ENCODE measurements at places on chromosomes 2 and 18.

GRCh38 chr2:30380824-30381223 is 66.2 kb upstream of the LCLAT1 start:
- DNase-seq = no peak

DNA sequence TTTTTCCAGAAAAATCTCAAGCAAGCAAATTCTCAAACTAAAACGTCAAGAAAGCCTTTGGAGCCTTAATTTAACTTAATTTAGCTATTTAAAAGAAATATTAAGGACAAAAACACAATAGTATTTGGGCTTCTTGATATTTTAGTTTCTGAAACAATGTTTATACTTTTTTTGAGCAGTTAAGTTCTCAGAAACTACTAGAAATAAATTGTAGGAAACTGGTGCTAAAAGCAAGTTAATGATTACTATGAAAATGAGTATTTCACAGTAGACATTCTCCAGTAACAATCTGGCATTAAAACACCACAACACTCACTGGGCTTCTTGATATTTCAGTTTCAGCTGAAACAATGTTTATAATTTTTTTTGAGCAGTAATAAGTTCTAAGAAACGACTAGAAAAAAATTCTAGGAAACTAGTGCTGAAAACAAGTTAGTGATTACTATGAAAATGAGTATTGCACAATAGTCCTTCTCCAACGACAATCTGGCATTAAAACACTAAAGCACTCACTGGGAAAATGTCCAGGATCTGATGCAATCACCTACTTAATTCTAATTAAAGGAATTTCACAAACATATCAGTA is 45.1 kb downstream of the TRAK2 start:
- no peak for DNase-seq

- no peak for DNase-seq
Measured at GRCh38 chr2:66127656-66128055, 307.3 kb upstream of the MEIS1 start.

DNA sequence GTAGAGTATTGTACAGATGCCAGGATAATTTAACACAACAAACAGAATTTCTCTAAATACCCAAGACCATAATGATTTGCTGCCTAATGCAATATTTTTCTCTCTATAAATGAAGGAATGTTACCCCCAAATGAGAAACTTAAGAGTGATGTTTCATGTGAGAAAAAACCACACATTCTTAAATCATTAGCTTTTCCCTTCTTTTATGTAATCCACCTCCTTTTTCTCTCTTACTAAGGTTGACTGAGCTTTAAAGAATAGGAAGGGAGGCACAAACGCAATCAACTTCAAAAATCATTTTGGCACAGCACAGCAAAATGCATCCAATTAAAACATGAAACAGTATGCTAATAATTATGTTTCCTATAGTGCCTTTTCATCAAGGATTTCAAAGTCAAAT is 698.1 kb upstream of the CDH2 start:
- no peak for DNase-seq

DNA sequence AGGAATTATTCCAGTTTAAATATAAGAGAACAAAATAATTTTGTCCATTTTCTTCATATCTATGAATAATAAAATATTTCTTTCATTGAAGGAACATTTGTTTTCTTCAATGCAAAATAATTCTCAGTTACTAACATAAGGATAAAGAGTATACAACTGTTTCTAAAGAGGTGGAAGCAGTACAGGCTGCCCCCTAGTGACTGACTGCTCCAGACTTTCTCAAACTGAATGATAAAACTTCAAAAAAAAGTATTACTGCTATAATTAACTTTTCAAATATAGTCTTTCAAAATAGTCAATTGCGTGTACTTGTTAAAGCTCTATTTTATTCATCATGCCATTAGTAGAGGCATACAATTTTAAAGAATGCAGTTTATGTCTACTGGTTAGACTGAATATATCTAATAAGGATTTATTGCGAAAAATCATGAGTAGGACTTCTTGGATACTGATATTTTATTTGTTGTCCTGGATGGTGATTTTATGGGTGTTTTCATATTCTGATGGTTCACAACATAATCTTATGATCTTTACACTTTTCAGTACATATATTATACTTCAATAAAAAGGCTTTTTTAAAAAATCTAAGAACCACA is 100.1 kb downstream of the WDPCP start:
- no peak for DNase-seq

- DNase-seq = no peak
Measured at GRCh38 chr2:235966396-235966795, 201.8 kb downstream of the GBX2 start.

DNA sequence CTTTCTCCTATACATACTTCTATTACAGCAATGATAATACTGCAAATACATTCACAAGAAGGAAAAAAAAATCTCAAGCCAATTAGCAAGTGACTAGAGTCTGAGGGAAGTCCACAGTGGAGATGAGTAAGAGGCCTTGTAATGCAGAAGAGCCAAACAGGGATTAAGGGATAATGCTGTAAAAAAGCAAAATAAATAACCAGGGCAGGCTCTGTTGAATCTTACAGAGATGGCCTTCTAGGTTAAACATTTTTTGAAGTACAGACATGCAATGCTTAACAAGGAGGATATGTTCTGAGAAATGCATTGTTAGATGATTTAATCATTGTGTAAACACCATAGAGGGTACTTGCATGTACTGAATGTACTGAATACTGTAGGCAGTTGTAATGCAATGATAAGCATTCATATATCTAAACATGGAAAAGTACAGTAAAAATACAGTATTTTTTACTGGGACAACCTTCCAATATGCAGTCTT is 122.1 kb upstream of the RMDN2 start:
- no peak for DNase-seq

- DNase-seq = no peak
Measured at GRCh38 chr2:218392891-218393462, 6.7 kb upstream of the CTDSP1 start.

GRCh38 chr2:200509612-200510433 is at the start of gene KCTD18:
TSS of gene KCTD18 (minus strand) at chr2:200510068. CDS start at chr2:200507016, 3,052 bp downstream.
- peak; percentile 62 for DNase-seq

DNA sequence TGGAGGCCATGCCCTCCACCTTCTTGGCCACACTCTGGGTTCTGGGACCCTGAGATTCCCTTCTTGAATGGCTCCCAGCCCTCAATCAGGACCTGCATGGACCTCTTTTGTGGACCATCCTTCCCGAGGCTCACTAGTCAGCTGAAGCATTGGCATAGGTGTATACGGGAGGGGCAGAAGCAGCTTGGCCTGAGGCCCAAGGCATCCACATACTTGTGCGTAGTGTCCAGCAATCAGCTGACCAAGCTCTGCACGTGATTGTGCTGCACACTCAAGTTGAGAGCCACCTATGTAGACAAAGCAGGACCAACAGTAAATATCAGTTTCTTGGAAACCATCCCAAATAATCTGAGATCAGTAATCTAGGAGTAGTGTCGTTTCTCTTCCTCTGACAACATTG is 119.6 kb downstream of the INSIG2 start:
- DNase-seq = no peak

- no peak for DNase-seq
Measured at GRCh38 chr2:62467475-62468321, 38.3 kb downstream of the TMEM17 start.

DNA sequence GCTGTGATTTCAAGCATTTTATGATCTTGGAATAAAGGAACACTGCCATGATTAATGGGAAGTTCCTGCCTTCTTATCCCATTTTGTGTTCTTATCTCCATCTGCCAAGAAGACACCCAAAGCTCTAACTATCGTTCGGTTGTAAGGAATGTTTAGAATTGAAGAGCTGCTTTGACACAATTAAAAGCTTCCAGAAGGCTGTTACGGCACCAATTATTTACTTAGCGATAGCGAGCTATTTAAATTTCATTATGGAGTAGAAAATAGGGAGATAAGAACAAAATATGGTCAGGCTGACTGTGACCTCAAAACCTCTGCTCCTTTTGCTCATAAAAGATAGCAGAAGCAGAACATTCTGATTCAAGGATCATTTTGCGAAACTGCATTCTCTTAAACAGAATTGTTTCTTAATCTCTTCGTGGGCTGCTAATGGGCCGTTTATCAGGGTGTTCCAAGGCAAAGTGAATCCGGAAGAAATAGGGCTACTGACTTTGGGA is 101.6 kb downstream of the SLC4A3 start:
- DNase-seq = no peak

DNA sequence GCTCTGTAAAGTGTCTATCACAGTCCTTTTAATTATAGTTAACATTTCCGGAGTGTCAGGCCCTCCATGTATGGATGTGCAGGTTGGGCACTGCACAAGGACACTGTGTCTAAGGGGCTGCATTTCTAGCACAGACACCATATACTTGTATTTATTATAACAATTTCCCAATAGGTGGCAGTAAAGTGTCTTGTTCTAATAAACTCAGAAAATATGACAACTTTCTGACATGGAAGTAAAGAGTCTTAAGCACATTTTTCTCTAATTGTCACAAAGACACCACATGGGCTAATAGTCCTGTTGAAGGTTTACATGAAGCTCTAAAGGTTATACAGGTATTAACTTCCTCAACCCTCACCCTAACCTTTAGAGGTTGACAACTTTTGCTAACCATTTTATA is 156.6 kb downstream of the DYSF start:
- DNase-seq = no peak

DNA sequence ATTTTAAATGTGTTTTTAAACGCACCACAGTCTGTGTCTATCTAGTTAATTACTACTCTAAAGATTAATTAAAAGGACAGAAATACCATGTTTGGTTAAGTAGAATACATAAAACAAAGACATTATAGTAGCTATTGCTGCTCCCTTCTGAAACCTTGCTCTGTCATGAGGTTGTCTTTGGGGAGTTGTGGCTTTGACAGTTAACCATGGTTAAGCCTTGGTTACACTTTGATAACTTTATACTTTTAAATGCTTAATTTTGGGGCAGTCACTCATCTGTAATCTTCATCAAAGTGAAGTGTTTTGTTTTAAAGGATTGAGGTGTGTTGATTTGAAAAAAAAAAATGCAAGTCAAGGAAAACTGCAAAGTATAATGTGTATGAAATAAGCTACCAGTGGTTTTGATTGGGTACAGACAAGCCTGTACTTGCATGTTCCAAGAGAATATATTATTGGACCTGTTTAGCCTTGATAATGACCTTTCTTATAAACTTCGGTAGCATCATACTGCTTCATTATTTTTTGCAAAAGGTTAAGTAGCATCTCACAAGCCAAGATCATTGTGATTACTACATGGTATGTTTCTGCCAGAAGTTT is 29.8 kb upstream of the TBR1 start:
- peak; percentile 32 for DNase-seq

- no peak for DNase-seq
Measured at GRCh38 chr2:224851811-224852210, 135.6 kb upstream of the CCDC195 start.

DNA sequence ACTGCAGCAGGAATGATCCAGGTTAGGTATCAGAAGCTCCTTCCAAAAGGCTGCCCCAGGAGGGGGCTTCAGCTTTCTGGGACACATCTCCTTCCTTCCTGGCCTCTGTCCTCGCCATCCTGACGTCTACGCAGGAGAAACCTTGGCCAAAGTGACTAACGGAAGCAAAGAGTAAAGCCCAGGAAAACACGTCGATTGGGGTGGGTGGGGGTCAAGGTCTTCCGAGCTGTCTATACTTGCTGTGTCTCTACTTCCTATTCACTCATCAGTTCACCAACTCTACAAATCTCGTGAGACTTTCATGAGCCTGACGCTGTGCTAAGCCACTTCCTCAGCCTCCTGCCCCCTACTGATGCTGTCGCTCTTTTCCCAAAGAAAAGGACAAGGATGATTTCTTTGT is 212.6 kb downstream of the TNS1 start:
- no peak for DNase-seq

DNA sequence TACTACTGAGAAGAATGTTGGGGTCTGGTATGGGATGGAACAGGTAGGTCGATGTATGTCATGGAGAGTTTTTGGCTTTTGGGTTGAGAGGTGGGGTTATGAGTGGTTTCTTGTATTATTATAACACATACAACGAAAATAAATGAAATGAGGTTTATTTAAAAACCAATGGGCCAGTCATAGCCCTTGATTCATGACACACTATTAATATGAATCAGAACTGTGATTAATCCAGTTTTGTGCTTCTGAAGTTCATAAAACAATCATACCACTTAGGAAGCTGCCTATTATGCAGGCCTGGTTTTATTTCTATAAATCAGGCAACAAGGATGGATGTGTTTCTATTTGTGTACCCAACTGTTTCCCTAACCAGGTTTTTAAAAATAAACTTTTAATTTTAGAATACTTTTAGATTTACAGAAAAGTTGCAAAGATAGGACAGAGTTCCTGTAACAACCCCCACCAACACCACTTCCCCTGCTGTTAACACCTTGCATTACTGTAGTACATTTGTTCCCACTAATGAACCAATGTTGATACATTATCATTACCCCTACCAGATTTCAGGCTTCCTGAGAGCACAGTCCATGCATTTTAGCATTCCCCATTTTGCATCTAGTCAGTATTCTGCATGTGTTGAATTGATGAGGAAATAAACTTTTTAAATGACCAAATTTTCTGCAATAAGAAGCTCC is 37.5 kb upstream of the NCOA1 start:
- no peak for DNase-seq

DNA sequence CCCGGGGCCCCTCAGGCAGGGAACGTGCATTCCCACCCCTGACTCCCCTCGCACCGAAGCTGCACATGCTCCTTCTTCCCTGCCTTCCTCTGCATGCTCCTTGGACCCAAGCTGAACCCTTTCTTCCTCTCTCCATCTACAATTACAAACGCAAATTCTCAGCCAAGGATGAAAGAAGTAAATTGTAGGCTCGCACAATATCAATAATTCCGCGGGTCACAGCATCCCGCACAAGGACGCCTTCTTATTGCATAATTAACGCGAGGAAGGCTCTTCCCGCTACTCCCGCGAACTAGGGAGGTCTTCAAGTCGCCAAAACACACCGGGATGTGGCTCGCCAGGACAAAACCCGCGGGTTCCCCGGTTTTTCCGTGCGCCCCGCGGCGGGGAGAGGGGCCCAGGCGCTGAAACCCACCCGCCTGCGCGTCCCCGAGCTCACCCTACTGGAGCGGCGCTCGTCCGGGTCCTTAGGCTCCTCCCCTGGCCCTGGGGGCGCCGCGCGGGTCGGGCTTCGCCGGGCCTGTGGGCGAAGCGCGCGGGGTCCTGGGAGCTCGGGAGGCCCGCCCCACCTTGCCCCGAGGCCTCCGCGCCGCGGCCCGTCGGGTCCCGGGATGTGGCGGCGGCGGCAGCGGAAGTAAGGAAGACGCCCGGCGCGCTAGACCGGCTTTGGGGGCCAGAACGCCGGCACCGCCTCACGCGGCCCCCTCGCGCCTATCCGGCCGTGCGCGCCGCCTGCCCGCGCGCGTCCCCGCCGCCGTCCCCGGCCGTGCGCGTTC is at the start of gene CHST10:
TSS of gene CHST10 (minus strand) at position 734 of the 776 bp plus-strand sequence. CDS start 10,993 bp downstream, outside the sequence.
- no peak for DNase-seq

GRCh38 chr2:84906900-84907714 is 1.7 kb downstream of the TMSB10 start:
- DNase-seq = no peak

- no peak for DNase-seq
Measured at GRCh38 chr2:88091943-88092342, 24.3 kb downstream of the SMYD1 start.

GRCh38 chr18:55433648-55434047 is 154.3 kb downstream of the TCF4 start:
- DNase-seq = no peak

All from GM12878 (cell line).